Stomach (tissue), 19 donors: ENCODE measurements at places on chromosomes 2 and 18.

DNA sequence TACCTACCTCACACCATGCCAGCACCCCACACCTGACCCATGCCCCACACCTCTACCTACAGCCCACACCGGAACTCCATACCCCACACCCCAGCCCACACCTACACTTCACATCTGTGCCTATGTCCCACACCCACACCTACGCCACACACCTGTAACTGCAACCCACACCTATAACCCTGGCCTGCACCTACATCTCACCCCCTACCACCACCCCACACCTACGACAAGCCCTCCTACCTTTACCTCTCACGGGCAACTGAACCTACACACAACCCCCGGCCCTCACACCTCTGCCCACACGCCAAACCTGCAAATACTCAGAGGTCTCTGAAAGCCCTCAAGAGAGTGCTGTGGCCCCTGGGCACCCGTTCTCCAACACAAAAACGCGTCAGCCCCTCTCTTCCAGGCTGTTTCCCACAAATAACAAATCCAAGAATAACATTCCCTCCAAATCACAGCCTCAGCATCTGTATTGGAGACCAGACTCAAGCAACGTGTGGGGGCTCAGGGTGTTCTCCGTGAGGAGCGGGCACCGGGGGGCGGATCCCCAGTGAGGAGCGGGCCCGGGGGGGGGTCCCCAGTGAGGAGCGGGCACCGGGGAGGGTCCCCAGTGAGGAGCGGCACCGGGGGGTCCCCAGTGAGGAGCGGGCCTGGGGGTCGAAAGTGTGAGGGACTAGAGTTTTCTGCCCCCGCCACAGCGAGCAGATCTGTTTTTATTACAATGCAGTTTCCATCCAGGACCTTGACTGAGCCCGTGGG lies 33.4 kb downstream of the SLC66A2 start:
- DNase-seq = no peak

DNA sequence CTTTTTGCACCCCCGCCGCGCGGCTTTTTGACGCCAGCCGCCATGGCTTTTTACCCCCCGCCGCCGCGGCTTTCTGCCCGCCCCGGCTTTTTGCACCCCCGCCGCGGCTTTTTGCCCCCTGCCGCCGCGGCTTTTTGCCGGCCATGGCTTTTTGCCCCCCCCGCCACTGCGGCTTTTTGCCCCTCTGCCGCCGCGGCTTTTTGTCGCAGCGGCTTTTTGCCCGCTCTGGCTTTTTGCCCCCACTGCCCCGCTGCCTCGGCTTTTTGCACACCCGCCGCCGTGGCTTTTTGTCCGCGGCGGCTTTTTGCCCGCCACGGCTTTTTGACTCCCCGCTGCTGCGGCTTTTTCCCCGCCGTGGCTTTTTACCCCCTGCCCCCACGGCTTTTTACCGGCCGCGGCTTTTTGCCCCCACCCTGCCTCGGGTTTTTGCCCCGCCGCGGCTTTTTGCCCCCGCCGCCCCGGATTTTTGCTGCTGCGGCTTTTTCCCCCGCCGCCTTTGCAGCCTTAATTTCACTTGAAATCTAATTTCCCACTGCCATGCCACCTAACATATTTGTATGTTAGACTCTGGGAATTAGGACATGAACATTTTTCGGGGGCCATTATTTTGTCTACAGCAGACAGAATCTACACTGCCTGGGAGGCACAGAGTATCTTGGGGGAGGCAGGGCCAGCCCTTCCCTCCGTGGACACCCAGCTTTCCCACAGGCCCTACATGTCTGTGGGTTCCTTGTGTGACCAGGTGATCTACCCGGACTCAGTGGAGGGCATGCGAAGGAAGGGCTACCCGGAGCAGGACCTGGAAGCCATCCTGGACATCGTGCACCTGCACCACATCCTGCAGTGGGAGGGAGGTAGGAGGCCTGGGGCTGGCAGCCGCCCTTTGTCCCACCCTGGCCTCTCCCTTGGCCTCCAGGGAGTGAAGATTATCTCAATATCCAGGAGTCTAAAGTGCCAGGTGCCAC lies 3031.0 kb upstream of the TEKT4 start:
- no peak for DNase-seq

- DNase-seq = no peak
Measured at GRCh38 chr2:234373060-234373459, 123.8 kb downstream of the ARL4C start.

- no peak for DNase-seq
Measured at GRCh38 chr18:50734342-50734741, 85.5 kb downstream of the MRO start.

DNA sequence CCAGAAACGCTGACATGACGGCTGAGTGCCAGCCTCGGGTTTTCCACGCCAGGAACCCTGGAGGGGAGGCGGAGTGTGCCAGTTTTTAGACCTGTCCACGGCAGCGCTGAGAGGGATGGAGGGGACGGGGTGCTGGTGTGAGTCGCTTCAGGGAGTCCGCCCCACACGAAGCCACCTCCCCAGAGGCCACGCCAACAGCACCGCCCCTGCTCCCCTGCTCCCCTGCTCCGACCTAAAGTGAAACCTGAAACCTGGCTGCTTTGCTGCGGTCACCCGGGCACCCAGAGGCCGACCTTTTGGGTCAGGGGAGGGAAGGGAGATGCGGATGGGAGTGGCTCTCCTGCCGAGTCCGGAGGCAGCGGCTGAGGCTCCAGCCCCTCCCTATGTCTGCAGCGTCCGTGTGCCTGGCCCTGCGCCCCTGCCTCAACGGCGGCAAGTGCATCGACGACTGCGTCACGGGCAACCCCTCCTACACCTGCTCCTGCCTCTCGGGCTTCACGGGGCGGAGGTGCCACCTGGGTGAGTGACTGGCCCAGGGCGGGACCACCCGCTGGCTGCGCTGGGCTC lies 38.1 kb downstream of the SNED1 start:
- peak; percentile 64 for DNase-seq

- no peak for DNase-seq
Measured at GRCh38 chr2:45045706-45046105, 36.5 kb upstream of the SIX2 start.

- no peak for DNase-seq
Measured at GRCh38 chr2:197628043-197628500, 47.3 kb downstream of the RFTN2 start.

- DNase-seq = no peak
Measured at GRCh38 chr18:22228976-22229375, 59.6 kb downstream of the GATA6 start.

- no peak for DNase-seq
Measured at GRCh38 chr18:50338715-50339114, 36.1 kb upstream of the SKA1 start.

DNA sequence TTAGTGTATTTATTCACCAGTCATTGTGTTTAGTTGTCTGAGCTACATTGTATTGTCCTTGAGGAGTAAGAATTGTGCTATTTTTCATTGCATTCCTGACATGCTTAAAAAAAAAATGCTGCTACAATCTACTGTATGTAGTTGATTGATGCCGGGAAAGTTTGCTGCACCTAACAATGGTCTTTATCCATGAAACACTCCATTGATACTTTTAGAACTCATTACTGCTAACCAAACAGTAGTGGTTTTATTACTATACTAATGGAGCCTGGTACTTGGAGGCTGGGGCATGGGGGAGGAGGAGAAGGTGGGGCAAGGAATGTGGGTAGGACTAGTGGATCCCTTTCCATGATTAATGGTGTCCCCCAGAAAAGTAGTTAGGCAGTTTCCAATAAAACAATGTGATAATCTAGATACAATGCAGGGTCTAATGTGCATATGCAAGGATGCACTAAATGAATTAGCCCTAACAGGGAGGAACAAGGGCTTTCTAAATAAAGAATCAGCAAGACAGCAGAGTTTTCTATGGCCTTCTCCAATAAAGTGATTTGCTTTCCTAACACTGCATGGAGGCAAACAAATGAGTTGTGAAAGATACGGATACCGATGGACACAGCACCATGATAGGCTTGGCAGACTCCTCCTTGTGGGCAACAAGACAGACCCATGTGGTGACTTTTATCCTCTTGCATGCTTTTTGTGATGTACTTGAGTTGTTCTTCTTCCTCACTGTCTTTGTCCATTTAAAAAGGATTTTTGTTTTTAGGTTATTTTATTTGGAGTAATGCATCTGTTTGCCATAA lies 78.5 kb downstream of the FMNL2 start:
- no peak for DNase-seq

DNA sequence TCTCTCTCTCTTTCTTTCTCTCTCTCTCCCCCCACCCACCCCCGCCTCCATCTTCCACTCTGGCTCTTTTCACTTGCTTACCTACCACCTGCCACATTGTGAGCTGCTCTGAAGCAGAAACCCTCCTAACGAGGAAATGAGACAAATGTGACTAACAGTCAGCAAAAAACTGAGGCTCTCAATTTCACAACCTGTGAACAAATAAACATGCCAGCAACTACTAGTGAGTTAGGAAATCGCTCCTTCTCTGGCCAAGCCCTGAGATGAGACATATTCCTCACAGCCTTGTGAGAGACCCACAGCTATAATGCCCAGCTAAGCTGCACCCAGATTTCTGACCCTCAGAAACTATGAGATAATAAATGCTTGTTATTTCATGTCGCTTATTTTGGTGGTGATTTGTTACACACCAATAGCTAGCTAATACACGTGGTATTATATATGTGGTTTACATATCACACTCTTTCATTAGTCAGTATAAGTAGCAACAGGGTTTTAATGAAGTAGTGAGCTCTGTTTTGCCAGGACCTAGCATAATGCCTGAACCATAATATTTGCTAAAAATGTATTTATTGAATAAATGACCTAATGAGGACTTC lies 8.4 kb upstream of the ZNF521 start:
- no peak for DNase-seq

GRCh38 chr2:71974846-71975245 lies 172.8 kb downstream of the CYP26B1 start:
- DNase-seq = no peak

DNA sequence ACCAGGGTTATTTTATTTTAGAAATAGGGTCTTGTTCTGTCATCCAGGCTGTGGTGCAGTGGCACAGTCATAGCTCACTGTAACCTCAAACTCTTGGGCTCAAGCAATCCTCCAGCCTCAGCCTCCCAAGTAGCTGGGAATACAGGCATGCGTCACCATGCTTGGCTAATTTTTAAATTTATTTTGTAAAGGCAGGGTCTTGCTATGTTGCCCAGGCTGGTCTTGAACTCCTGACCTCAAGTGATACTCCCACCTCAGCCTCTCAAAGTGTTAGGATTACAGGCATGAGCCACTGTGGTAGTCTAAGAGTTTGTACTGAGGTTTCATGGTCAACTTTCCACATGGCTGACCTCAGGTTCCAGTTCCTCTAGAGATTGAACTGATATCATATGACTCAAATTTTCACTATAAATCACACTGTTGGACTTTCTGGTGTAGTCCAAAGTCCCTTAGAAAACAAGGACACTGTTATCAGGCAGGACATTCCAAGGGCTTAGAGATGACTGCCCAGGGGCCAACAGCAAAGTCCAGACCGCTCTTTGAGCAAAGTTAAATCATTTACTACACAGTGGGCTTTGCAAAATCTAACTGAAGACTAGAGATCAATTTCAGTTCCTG lies 82.0 kb upstream of the MEX3C start:
- DNase-seq = no peak

DNA sequence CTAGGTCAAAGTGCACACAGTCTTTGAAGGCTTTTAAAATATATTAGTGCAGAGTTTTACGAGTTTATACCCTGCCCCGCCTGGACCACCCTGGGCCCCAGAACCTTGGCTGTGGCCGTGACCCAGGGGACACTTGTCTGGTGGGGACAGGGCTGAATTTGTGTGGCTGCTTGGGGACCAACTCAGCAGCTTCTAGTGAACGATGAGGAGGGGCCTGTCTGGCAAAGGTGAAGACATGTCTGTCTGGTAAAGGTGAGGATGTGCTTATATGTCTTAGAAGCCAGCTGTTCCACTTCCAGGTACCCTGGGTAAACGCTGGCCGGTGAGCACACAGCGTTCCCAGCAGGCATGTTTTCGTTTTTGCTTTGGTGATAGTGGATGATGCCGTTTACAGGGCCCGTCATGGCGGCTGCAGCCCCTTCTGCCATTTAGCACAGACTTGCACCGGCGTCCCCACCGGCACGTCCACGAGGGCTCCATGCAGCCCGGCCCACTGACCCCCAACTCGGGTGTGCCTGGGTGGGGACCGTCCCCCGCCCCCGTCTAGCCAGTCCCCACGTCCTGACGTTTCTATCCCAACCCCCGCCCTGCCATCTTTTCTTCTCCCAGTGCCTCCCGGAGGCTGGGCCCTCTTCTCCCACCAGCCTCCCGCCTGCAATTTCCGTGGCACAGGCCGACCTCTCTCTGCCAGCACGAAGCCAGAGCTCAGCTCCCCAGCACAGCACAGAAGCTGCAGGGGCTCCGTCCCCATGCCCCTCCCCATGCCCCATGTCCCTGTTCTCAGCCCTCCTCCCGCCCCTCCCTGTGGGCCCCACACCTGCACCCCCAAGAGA lies 67.8 kb downstream of the SLC66A2 start:
- no peak for DNase-seq
